ENCODE measurements at places on chromosomes 4 and X.

DNA sequence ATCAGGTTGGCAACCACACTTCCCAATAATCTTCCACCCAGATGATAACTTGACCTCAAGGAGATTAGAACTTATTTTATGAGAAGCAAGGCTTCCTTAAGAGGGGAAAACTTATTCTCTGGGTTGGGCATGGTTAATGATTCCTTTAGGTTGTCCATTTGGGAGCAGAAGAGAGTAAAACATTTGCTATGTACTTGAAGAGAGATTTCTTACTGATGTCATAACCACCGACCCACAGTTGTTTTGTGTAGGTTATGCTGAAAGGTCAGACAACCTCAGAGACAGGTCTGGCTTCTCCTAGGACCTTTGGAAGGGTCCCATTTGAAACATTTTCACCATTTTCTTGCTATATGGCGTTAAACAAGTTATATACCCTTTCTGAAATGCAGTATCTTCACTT is 56.1 kb downstream of the FAM114A1 start:
- DNase-seq = no peak

DNA sequence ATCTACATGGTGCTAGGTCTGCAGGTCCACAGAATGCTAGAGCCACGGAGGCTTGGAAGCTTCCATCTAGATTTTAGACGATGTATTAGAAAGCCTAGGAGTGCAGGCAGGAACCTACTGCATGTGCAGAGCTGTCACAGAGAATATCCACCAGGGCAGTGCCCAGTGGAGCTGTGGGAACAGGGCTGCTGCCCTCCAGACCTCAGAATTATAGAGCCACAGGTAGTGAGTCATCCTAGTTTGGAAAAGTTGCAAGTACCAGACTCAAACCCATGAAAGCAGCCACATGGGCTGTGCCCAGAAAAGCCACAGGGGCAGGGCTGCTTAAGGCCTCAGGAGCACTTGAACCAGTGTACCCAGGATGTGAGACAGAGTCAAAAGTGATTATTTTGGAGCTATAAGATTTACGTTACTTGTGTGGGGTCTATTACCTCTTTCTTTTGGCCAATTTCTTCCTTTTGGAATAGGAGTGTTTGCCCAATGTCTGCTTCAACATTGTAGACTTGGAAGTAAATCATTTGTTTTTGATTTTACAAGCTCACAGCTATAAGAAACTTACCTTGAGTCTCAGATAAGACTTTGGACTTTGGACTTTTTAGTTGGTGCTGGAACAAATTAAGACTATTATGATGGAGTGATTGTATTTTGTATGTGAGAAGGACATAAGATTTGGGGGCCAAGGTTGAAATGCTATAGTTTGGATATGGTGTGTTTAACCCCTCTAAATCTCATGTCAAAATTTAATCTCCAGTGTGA is 143.5 kb upstream of the CHRDL1 start:
- DNase-seq = no peak

DNA sequence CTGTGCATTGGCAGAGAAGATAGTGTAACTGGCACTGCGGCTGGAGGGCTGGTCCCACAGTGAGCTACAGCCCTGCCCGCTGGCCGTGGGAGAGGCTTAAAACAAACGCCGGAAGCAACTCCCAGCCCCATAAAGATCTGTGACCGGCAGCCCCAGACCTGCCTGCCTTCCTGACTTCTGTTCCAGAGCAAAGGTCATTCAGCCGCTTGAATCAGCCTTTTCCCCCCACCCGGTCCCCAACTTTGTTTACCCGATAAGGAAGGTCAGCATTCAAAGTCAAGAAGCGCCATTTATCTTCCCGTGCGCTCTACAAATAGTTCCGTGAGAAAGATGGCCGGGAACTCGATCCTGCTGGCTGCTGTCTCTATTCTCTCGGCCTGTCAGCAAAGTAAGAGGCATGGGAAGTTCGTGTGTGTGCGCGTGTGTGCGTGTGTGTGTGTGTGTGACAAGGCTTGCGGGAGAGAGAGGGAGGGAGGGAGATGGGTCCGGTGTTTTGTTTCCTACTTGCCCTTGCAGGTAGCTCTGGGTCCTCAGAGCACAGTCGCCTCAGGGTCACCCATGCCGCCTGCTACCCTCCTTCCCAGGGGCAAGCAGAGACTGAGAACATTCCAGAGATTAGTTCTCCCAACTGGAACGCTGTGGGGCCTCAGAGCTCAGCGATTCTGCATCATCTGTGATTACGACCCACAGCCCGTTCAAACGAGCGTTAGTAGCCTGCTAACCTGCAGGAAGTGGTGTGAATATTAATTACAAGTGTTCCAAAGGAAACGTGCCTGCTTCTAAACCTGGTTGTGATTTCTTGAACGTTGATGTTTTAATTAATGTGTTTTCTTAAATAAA is at the start of gene MGST2:
MGST2 (plus strand) TSS at position 130 of the 840 bp plus-strand sequence; CDS start at position 331, 201 bp downstream.
- peak; percentile 17 for DNase-seq

GRCh38 chr4:88102026-88102425 is 56.4 kb downstream of the ABCG2 start:
- no peak for DNase-seq

- DNase-seq = no peak
These were observed 164.3 kb downstream of the ENOX2 start for GRCh38 chrX:130738638-130739195.

- no peak for DNase-seq
These were observed 90.4 kb downstream of the ZC4H2 start for GRCh38 chrX:64885850-64886249.

DNA sequence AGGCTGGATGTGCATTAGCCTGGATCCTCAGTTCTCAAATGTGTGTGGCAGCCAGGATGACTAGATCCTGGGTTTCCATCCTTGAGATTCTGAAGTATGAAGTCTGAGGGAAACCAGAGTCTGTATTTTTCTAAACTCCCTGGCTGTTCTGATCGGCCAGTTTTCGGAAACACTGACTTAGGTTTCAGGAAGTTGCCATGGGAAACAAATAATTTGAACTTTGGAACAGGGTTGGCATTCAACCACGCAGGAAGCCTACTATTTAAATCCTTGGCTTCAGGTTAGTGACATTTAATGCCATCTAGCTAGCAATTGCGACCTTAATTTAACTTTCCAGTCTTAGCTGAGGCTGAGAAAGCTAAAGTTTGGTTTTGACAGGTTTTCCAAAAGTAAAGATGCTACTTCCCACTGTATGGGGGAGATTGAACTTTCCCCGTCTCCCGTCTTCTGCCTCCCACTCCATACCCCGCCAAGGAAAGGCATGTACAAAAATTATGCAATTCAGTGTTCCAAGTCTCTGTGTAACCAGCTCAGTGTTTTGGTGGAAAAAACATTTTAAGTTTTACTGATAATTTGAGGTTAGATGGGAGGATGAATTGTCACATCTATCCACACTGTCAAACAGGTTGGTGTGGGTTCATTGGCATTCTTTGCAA is 67.6 kb downstream of the PDGFRA start:
- no peak for DNase-seq

- DNase-seq = peak; percentile 34
These were observed at the start of gene TCEAL1 for GRCh38 chrX:103628386-103629317. Gene TCEAL1, plus strand, starts transcription at chrX:103628975. Its CDS starts 942 bp downstream, at chrX:103629917.

GRCh38 chr4:164177153-164177552 is 576.8 kb upstream of the SMIM31 start:
- no peak for DNase-seq

- no peak for DNase-seq
These were observed 120.9 kb downstream of the ANKRD50 start for GRCh38 chr4:124591637-124592036.

- DNase-seq = no peak
These were observed 273.4 kb downstream of the HS3ST1 start for GRCh38 chr4:11155208-11155867.

GRCh38 chr4:168955674-168956073 is 54.4 kb downstream of the CBR4 start:
- DNase-seq = no peak

DNA sequence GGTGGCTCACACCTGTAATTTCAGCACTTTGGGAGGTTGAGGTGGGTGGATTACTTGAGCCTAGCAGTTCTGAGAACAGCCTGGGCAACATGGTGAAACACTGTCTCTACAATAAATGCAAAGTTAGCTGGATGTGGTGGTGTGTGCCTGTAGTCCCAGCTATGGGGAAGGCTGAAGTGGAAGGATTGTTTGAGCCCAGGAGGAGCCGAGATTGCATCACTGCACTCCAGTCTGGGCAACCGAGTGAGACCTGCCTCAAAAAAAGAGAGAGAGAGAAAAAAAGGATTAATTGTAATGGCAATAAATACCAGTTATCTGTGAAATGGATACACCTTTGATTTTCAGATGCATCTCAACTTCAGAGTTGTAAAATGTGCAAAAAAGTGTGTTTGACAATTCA is 58.8 kb downstream of the SPRY1 start:
- no peak for DNase-seq

DNA sequence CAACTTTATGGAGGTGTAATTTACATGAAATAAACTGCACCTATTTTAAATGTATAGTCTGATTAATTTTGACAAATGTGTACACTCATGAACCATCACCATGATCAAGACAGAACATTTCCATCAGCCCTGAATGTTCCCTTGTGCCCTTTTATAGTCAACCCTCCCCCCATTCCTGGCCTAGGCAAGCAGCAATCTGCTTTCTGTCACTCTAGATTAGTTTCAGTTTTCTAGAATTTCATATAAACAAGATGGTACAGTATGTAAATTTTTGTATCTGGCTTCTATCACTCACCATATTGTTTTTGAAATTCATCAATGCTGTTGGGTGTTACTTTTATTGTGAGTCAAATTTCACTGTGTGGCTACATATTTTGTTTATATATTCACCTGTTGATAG is 234.2 kb upstream of the RPS6KA3 start:
- DNase-seq = no peak

- DNase-seq = no peak
These were observed at the start of gene MMRN1 for GRCh38 chr4:89894649-89895550. Gene MMRN1, plus strand, starts transcription at chr4:89894854. Its CDS starts 118 bp downstream, at chr4:89894972.

DNA sequence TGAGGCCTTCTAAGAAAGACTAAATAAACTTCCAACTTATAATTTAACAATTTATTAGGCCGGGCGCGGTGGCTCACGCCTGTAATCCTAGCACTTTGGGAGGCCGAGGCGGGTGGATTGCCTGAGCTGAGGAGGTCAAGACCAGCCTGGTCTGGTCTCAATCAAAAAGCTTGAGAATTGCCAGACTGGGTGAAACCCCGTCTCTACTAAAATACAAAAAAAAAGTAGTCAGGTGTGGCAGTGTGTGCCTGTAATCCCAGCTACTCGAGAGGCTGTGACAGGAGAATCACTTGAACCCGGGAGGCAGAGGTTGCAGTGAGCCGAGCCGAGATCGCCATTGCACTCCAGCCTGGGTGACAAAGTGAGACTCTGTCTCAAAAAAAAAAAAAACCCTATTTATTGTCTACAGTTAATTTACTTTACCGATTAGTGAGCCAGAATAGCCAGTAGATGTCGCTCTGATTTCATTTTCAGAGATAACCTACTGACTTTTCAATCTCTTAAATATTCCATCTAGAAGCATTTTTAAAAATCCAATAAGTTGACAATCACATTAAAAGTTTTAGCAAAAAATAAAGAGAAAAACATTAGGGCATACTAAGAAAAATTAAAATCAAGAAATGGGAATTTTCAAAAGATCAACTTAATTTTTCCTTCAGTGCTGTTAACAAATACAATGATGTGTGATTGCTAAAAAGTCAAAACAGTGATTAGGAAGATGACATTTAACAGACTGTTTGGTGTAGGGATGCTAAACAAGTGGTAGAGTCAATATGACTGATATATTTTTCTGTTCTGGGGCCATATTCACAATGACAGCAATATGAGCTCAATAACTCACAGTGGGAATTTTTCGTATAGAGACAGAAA is 4.3 kb upstream of the SHROOM3 start:
- DNase-seq = no peak

GRCh38 chr4:73662709-73663546 is 42.7 kb upstream of the RASSF6 start:
- no peak for DNase-seq

DNA sequence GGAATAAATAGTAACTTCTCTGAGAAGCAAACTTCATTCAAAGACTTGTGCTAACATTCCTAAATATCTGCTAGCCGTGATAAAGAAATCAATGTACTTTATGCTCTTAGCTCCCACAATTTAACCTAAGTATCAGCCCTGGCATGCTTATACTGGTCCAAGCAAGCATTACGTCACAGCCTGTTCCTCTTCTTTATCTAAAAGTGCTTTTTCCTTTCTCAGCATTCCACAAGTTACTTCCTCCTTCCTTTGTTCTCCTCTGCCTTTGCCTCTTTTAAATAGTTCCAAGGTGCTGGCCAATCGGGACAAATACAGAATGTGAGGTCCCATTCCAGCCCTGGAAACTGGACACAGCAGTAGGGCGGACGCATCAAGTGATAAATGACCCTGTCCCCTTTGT is 249.6 kb downstream of the DHRSX start:
- no peak for DNase-seq

DNA sequence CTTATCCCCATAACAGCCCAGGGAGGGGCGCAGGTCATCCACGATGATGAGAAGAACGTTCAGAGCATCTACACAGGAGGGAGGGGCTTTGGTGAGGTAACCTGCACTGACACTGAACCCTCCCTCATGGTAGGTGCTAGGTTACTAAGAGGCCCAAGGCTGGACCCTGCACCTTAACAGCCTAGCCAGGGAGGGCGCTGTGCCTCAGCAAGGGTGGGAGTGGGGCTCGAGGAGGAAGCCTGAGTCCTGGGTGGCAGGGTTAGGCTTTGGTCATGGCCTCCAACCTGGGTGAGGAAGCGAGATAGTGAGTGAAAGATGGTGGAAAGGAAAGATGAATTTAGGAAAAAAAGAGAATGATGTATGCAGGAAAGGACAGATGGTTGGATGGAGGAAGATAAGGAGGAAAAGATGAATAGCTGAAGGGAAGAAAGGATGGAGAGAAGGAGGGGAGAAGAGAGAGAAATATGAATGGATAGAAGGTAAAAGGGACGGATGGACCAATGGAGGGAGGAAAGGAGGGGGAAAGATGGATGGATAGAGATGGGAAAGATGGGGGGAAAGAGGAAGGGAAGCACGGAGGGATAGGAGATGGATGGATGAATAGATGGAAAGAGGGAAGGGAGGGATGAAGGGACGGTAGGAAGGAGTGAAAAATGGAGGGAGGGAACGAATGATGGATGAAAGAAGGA is 736 bp downstream of the IDS start:
- peak; percentile 55 for DNase-seq

GRCh38 chrX:133961046-133961445 is 24.3 kb downstream of the GPC3 start:
- DNase-seq = no peak

DNA sequence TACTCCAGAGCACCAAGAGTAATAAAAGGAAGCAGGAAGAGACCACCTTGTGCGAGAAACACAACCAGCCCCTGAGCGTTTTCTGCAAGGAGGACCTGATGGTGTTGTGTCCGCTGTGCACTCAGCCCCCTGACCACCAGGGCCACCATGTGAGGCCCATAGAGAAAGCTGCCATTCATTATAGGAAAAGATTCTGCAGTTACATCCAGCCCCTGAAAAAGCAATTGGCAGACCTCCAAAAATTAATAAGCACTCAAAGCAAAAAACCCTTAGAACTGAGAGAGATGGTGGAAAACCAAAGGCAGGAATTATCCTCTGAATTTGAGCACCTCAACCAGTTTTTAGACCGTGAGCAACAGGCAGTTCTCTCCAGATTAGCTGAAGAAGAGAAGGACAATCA is 5.7 kb downstream of the TRIM75 start:
- no peak for DNase-seq
